T-helper 1 cell treated with Interleukin-12 subunit alpha and Interleukin-12 subunit beta and Interleukin-4 antibody, amounts not matched to agents 30 ng/mL and 1 ng/mL, for 36 hours (primary cell): ENCODE measurements at places on chromosomes 12 and 14. TPM values are rescaled to one million over a fixed set of nuclear protein-coding genes. Genes with fewer than 3 reads are reported as not detected.

Gene SLC6A13
- 0.78 and 0.95 TPM in 2 replicates for total RNA-seq

Gene HSPA2
- 3.7 and 4.7 TPM in 2 replicates for total RNA-seq

Gene MYF6
- total RNA-seq, result not detected in 2 replicates

Gene ANO4
- total RNA-seq, result not detected in 2 replicates

Gene SOAT2
- total RNA-seq, result not detected in 2 replicates

Gene DHRS4L2
- 17.6 and 19.0 TPM in 2 replicates for total RNA-seq

Gene CLEC4C
- not detected in 2 replicates for total RNA-seq

Gene CLEC9A
- total RNA-seq, result not detected in 2 replicates

Gene GLT8D2
- total RNA-seq, result 0.12 and 0.24 TPM in 2 replicates

Gene HCAR3
- 0.15 and 0.27 TPM in 2 replicates for total RNA-seq

Gene GPD1
- 0.54 and 0.95 TPM in 2 replicates for total RNA-seq

Gene HOXC11
- not detected in 2 replicates for total RNA-seq

Gene TMEM119
- total RNA-seq, result 0.54 and 0.96 TPM in 2 replicates

Gene SLC7A7
- 0.54 TPM in 1 of 2 replicates, not detected in the other for total RNA-seq

Gene C14orf132
- total RNA-seq, result 0.12 and 0.39 TPM in 2 replicates

Gene PRB2
- not detected in 2 replicates for total RNA-seq

Gene INHBC
- not detected in 2 replicates for total RNA-seq

Gene NRL
- 2.4 and 2.5 TPM in 2 replicates for total RNA-seq

Gene LRRC10
- total RNA-seq, result not detected in 2 replicates

Gene FAIM2
- 0.83 and 0.88 TPM in 2 replicates for total RNA-seq

Gene EIF2B1
- 68.2 and 73.6 TPM in 2 replicates for total RNA-seq

Gene NFATC4
- 0.59 TPM in 1 of 2 replicates, not detected in the other for total RNA-seq

Gene CFAP54
- 0.25 and 0.27 TPM in 2 replicates for total RNA-seq

Gene CLEC4A
- total RNA-seq, result 0.39 and 0.46 TPM in 2 replicates

Gene ANO2
- total RNA-seq, result not detected in 2 replicates

Gene VWF
- not detected in 2 replicates for total RNA-seq

Gene M6PR
- total RNA-seq, result 170 and 188 TPM in 2 replicates

Gene GARIN6
- not detected in 2 replicates for total RNA-seq

Gene ACOT6
- total RNA-seq, result not detected in 2 replicates

Gene ENO2
- total RNA-seq, result 126 and 128 TPM in 2 replicates

Gene NOVA1
- 0.24 and 0.39 TPM in 2 replicates for total RNA-seq

Gene KRT6C
- not detected in 2 replicates for total RNA-seq

Gene NPAS3
- 0.05 TPM in 1 of 2 replicates, not detected in the other for total RNA-seq

Gene ALDH1L2
- 0.78 and 1.2 TPM in 2 replicates for total RNA-seq

Gene KIF26A
- total RNA-seq, result 0.37 and 0.66 TPM in 2 replicates

Gene RABGGTA
- 51.6 and 55.3 TPM in 2 replicates for total RNA-seq

Gene ST8SIA1
- total RNA-seq, result 0.86 and 0.95 TPM in 2 replicates

Gene MYG1
- 53.2 and 57.0 TPM in 2 replicates for total RNA-seq

Gene MARCHF9
- 24.8 and 26.0 TPM in 2 replicates for total RNA-seq

Gene RFX4
- not detected in 2 replicates for total RNA-seq

Gene VCPKMT
- total RNA-seq, result 11.5 and 12.1 TPM in 2 replicates

Gene RHOJ
- not detected in 2 replicates for total RNA-seq
